ENCODE measurements at places on chromosomes 5 and 9.

DNA sequence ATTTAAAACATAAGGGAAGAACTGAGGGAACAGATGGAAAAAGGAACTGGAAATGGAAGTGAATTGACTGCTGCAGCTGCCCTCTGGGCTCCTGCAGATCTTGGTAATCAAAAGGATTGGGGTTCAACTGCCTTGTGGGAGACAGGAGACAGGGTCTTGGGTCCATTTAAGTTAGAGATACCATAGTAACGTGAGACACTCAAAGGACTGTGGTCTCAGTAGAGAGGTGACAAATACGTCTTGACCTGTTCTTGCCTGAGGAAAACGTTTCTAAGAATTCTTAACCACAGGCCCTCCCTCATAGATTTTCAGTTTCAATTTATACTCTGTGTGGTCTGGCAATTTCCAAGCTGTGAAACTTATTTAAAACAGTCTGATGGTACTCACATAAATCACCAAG, 100.8 kb upstream of the DHFR start:
- DNase-seq: no peak

DNA sequence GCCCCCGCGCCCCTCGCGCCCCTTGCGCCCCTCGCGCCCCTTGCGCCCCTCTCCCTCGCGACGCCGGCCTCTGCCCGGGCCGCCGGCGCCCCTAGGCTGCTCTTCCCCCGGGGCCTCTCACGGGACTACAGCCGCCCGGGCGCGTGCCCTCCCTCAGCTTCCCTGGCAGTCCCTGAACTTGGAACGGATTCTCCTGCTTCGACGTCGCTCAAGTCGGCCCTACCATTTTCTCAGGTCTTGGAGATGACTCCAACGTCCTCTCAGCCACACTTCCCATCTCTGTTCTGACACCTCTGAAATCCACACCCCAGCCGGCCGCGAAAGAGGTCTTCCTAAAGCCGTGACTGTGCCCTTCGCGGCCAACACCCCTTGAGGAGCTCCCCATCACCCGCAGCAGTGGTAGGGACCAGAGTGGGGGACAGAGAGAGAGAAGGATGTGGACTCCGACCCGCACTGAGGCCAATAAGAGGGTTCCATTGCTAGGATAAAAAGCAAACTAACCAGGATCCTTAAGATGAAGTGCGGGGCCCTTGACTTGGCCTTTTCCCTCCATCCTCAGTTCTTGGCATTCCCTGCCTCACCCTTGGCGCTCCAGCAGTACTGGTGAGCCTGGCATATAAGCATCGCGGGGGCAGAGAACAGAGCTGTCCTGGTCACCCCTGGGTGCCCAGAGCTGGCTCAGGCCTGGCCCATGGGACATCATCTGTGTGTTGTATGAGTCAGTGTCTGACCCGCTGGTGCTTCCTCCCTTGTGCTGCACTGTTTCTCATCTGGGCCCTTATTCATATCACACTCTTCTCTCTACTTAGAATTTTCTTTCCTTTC, 38.6 kb upstream of the GARNL3 start:
- DNase-seq: peak; percentile 31

DNA sequence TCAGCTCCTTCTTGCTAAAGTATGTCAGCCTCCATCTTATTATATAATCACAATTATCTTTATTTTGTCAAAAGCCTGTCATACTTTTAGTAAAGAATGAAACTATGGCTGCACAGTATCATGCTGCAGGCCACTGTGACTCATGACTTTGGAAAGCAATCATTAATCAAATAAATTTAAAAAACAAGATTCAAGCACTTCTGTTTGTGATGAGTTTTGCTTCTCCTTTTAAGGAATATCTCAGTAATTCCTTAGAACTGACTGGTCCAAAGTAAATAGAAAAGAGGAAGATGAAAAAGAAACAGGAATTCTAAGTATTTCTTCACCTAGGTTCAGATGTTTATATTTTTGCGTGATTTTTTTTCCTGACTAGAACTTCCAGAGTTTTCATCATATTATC, 83.1 kb downstream of the EDIL3 start:
- no peak for DNase-seq

DNA sequence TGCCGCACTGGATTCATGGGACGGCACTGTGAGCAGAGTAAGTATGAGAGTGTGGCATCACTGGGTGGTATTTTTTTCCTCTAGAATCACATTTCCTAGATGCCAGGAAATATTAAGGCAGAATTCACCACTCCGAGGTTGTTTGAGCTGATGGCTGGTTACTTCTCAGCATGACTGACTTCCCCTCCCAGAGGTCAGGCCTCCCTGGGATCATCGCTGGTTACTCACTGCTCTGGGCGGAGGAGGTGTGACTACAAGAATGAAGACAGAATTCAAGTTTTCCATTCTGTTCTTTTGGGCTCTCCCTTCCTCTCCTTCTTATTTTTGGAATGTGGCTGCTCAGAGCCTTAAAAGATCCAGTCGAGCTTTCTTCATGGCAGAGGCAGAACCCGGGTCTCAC, 76.6 kb upstream of the PRRC1 start:
- DNase-seq: peak; percentile 41

GRCh38 chr5:102758576-102758975, 3.5 kb downstream of the PAM start:
- no peak for DNase-seq

DNA sequence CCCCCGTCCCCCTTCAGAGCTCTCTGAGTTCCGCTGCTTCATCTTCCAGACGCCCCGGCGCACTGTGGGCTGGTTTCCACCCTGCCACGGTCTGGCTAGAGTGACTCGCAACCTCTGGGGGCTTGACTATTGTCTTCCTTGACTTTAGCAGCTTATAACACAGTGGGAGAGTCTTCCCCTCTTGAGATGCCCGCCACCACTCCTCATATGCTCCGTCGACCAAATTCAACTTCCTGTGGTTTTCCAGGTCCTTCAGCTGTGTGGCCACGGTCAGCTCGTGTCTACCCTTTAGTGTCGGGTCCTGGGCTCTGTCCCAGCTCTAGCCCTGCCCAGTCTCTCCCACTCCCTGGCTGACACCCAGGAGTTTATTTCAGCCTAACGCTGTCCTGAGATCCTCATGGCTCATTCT, 28.2 kb upstream of the NCS1 start:
- peak; percentile 49 for DNase-seq

DNA sequence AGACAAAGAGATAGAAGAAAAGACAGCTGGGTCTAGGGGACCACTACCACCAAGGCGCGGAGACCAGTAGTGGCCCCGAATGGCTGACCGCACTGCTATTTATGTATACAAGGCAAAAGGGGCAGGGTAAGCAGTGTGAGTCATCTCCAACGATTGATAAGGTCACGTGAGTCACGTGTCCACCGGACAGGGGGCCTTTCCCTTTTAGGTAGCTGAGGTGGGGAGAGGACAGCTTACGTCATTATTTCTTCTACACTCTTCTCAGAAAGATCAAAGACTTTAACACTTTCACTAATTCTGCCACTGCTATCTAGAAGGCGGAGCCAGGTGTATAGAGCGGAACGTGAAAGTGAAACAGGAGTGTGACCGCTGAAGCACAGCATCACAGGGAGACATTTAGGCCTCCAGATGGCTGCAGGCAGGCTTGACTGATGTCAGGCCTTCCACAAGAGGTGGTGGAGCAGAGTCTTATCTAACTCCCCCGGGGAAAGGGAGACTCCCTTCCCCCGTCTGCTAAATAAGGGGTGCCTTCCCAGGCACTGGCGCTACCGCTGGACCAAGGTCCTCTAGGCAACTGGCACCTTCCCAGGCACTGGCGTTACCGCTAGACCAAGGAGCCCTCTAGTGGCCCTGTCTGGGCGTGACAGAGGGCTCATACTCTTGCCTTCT, 6.1 kb upstream of the PRR16 start:
- DNase-seq: peak; percentile 65

- DNase-seq: no peak
Measured at GRCh38 chr9:71669284-71669995, 98.9 kb downstream of the CEMIP2 start.

DNA sequence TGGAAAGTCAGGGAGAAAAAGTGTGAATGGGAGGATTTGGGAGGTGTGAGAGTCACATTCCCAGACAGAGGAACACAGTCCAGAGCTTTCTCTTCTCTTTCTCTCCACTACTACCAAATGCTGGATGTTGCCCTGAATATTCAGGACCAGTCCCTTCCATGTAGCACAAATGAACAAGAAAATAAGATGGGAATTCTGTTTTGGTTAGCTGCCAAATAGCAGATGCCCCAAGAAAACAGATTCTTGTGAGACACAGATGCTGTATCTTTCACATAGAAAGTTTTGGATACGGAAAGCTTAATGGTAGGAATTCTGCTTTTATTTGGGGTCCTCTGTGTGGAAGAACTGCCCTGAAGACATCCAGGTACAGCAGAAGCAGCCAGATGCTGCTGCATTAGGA, 37.8 kb downstream of the PRLR start:
- no peak for DNase-seq

- DNase-seq: no peak
Measured at GRCh38 chr5:115940080-115940810, 22.0 kb upstream of the LVRN start.

- no peak for DNase-seq
Measured at GRCh38 chr9:116323012-116323411, 169.4 kb downstream of the PAPPA start.

GRCh38 chr5:88997937-88998336, 115.0 kb upstream of the MEF2C start:
- no peak for DNase-seq

- no peak for DNase-seq
Measured at GRCh38 chr9:71509054-71509453, 259.3 kb downstream of the CEMIP2 start.

DNA sequence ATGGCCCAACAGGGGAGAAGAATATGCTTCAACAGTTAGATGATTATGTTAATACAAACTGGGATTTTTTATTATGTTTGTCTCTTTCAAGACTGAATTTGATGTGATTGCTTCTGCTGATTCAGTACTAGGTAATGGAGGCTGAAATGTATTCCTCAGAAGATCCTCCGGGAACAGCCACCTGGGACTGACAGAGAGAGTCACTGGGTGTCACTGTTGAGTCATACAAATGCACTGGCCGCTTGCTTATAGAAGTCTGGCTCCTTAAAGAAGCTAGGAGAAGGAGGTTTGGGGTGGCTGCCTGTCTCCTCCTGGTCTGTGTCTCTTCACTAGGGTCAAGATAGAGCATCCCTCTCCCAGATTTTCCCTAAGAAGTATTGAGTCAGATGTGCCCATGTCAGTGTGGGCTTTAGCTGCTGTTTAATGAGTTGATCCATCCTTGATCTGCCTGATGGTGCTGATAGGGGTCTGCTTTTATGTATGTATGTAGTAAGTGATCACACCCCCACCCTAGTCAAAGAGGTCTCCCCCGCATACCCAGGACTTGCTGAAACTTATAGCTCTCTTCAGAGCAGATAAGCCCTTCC, 773.4 kb downstream of the BRINP1 start:
- DNase-seq: peak; percentile 9

DNA sequence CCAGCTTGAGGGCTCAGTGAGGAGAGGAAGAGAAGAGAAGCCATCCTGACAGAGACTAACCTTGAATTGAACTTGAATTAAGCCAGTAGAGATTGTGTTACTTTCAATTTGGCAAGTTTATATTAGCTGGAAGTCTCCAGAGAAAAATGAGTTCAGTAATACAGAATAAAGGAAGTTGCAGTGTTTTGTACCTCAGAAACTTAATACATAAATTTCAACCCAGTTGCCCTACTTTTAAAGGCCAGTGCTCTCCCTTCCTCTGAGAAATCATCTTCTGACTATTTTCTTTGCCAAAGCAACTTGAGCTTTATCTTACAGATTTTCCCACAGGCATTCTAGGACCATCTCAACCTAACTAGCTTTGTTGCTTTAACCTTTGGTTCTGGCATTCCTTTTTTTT, 231.0 kb upstream of the GAS1 start:
- no peak for DNase-seq

- DNase-seq: no peak
Measured at GRCh38 chr5:74123929-74124328, 497.9 kb downstream of the ARHGEF28 start.

DNA sequence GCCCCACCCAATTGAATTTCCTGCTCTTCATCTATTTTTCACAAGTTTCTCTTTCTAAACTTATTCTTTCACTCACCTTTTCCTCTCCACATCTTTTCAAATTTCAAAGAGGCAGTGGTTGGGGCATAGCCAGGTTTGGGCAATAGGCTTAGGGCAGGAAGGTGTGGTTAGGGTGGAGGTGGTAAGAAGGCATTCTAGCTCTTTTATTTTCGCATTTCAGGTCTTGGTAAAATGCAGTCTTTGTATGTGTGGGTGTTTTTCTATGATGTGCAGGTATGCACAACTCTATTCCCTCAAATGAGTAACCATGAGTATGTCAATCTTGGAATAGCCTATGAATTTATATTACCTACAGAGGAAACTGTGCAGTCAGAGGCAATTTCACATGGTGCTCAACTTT, 129.8 kb upstream of the IFNE start:
- no peak for DNase-seq

GRCh38 chr5:135484674-135485086, 32.5 kb upstream of the TIFAB start:
- no peak for DNase-seq

DNA sequence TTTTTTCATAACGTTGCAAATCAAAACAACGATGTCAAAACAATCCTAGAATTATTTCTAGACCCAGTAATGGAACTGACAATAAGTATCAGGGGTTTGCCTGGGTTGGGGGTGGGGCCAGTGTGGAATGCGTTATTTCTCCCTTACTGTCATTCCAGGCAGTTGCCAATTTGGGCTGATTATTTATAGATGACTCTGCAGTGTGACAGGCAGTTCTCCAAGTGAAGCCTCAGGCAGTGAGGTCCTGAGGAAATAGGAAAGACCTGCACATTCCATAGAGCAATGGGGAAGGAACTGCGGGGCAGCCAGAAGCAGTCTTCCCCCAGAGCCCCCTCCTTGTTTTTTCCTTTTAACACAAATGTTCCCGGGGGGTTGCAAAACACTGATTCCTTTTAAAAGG, 179.0 kb downstream of the YTHDC2 start:
- DNase-seq: peak; percentile 43

DNA sequence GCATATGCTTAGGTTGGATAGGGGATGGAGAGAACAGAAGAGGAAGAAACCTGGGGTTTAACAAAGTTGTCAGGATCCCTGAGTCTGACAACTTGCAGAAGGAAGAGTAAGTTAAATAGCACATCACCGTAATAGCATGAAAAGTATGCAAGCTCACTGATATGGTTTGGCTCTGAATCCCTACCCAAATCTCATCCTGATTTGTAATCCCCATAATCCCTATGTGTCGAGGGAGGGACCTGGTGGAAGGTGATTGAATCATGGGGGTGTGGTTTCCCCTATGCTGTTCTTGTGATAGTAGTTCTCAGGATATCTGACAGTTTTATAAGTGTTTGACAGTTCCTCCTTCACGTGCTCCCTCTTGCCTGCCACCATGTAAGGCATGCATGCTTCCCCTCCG, 193.3 kb downstream of the PSAT1 start:
- no peak for DNase-seq

GRCh38 chr5:17315710-17316221, 98.3 kb downstream of the BASP1 start:
- DNase-seq: peak; percentile 75

DNA sequence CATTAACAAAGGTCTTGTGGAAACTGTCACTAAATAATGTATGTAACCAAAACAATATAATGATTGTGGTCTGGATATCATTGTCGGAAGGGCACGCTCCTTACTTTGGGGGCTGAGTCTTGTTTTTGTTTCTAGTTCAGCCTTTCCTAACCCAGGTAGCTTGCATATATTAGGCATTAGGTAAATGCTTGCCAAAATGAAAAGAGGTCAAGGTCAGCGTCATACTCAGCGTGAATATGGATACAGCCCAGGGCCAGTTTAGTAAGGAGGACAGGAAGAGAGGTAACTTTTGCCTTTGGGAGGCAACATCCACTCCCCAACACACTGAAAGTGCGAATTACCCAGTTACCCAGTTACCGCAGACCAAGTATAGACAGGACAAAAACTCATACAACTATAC, 171.4 kb downstream of the RAB3C start:
- no peak for DNase-seq
